ENCODE measurements at places on chromosomes 7 and 10.
A peak's percentile ranks its signal among the peaks of the same experiment; 100 is the strongest.

- DNase-seq, result no peak
Measured at GRCh38 chr7:92417913-92418312, 29.4 kb upstream of the GATAD1 start.

GRCh38 chr7:4738711-4739527, 36.5 kb upstream of the AP5Z1 start:
- peak; percentile 52 for DNase-seq

DNA sequence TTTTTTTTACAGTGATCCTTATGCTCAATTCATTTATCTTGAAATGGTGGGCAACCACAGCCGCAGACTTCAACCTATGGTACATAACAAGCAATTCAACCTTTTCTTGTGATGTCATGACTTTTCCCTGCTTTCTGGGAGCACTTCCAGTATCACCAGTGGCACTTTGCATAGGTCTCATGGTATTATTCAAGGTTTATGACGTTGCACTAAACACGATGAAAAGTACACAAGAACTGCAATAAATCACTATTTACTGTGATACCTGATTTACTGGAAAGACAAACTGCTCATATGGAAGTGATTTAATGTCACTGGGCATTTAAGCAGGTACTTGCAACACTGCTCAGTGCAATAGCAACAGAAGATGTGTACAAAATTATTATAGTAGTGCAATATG, 251.7 kb upstream of the CXCL12 start:
- DNase-seq, result no peak

- DNase-seq, result no peak
Measured at GRCh38 chr10:125578658-125579315, 104.2 kb downstream of the TEX36 start.

DNA sequence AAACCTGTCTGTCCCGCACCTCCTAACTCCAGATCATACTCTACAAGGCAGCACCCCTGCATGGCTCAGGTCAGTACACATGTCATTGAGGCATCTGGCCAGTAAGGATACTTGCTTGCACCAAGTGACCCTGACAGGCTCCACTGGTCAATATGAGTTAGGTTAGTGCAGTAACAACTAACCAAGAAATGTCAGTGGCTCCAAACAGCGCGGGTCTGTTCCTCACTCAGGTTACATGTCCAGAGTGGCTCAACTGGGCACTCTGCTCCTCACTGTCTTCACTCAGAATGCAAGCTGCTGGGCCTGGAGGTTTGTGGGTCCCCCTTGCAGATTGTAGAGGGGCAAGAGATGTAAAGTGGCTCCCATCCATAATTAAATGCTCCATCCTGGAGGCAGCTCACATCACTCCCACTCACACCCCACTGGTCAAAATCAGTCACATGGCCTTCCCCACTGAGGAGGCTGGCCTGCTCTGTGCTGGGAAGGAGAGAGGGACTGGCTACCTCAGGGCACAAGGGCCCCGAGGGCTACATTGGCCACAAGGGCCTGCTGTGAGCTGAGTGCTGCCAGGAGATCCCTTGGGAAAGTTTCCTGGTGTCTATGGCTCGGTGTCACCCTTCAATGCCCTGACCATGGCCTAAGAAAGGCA, 109.1 kb upstream of the GDF10 start:
- no peak for DNase-seq

DNA sequence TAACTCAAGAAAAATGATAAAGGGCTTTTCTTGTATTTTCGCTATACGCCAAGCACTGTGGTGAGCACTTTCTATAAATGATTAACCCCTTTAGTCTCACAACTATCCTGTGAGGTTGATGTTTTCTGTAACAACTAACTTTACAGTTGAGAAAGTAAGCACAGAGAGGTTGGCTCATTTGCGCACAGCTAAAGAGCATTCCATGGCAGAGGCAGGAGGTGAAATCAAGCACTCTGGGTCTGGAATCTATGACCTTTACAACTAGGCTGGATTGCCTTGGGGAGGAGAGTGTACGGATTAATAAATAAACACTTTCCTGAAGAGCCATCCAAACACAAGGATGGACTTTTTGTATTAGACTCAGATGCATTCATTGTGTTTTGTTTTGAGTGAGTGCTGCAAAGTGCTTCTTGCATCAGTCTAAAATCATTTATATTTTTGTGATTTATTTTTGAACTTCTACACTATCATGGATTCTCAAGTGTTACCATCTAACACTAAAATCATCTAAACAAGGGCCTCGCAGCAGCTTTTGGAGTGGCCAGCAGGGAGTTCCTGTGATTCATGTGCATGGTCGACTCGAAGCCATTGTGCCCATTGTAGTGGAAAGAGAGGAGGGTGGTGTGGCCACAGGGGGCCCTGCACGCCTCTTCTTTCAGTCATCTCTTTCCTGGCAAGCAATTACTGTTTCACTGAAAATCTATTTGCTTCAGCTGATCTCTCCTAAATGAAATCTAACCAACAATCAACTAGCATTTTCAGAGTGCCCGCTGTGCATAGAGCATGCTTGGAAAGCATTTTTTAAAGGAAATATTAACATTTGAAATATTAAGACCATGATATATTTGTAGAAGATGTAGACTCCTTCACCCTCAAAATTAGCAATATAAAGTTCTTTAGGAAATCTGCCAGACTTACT, 633.4 kb upstream of the COBL start:
- no peak for DNase-seq
